ENCODE measurements at places on chromosomes 3 and 15. TPM values are rescaled to one million over a fixed set of nuclear protein-coding genes. Genes with fewer than 3 reads are reported as not detected.
A peak's percentile ranks its signal among the peaks of the same experiment; 100 is the strongest.

The SLC25A20 gene
- 17.6 TPM for total RNA-seq

The SNTN gene
- total RNA-seq = not detected

The BCL2A1 gene
- 4.7 TPM for total RNA-seq

The CLDN16 gene
- 0.56 TPM for total RNA-seq

The MKRN3 gene
- total RNA-seq = 0.40 TPM

The HYAL1 gene
- 8.5 TPM for total RNA-seq

The RBP2 gene
- not detected for total RNA-seq

The HESX1 gene
- total RNA-seq = 1.6 TPM

The TMEM45A gene
- total RNA-seq = 11.7 TPM

The TPM1 gene
- total RNA-seq = 184 TPM

The CCR8 gene
- total RNA-seq = not detected

The CPNE9 gene
- total RNA-seq = not detected

The SNURF gene
- total RNA-seq = 42.9 TPM

The MEX3B gene
- total RNA-seq = 1.5 TPM

The WDR93 gene
- total RNA-seq = 2.3 TPM

The GOLIM4 gene
- 34.6 TPM for total RNA-seq

The SENP8 gene
- total RNA-seq = 6.5 TPM

The U2SURP gene
- 95.8 TPM for total RNA-seq

DNA sequence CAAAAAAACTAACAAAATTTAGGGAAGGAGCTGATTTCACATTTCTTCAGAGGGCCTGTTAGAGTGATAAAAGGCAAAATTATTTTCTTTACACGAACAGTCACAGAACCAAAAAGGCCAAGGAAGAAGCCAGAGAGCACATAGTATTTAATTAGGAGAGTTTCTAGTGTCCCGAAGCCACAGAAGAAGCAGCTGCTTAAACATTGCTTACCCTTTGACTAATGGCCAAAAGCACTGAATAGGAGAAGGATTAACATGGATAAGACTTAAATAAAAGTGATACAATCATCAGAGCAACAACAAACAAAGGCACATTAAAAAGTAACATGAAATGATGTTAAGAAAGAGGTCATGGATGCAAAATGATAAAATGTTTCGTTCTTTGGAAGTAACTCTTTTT, 98.6 kb downstream of the CHL1 start:
- DNase-seq = no peak
- H3K4me3 ChIP-seq = no peak overlapping the region
- H3K36me3 ChIP-seq = no peaks in the 10 kb centered on the region

GRCh38 chr3:136196401-136197158, 445 bp upstream of the MSL2 start:
- H3K27ac ChIP-seq = peak overlapping the region; percentile 99
- H3K4me1 ChIP-seq = peaks cover 23% of the 10 kb centered on the region
- H3K36me3 ChIP-seq = no peaks in the 10 kb centered on the region
- DNase-seq = peak; percentile 99
- H3K4me3 ChIP-seq = peak overlapping the region; percentile 78

GRCh38 chr3:38582941-38583645, 66.4 kb downstream of the SCN5A start:
- H3K27ac ChIP-seq = no peak overlapping the region
- no peaks in the 10 kb centered on the region for H3K36me3 ChIP-seq
- no peak overlapping the region for H3K4me3 ChIP-seq

GRCh38 chr3:128068156-128068620, 16.0 kb downstream of the SEC61A1 start:
- H3K27ac ChIP-seq = no peak overlapping the region
- no peak for DNase-seq
- H3K4me3 ChIP-seq = no peak overlapping the region
- peaks cover 92% of the 10 kb centered on the region for H3K36me3 ChIP-seq
- H3K4me1 ChIP-seq = no peaks in the 10 kb centered on the region

DNA sequence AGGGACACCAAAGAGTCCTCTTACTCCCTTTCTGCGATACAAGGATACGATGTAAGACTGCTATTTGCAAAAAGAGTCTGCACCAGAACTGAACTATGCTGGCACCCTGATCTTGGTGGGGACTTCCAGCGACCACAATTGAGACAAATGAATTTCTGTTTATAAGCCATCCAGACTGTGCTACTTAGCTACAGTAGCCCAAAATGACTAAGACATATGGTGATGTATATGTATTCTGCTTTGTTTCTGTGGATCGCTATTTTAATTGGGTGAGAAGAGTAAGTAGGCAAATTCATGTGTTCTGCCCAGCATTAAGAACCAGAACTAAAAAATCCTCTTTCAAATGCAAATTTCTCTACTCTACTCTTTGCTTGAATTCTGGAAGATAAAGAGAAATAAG, 720.9 kb downstream of the DIPK2A start:
- no peaks in the 10 kb centered on the region for H3K4me1 ChIP-seq
- H3K27me3 ChIP-seq = no peaks in the 10 kb centered on the region

DNA sequence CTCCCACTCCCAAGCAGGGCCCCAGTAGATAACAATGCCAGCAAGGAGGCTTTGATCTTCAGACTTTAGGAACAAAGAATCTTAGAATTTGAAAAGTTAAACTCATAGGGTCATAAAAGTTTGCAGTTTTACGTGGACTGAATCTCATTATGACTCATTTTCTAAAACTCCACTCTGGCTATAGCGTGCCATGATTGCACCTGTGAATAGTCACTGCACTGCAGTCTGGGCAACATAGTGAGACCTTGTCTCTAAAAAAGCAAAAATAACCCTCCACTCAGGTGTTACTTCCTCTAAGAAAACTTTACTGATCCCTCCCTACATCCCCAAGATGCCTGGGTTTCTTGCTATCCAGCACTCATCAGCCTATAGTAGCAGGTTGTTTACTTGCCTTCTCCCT, 104.5 kb downstream of the IL20RB start:
- no peak overlapping the region for H3K4me3 ChIP-seq
- no peaks in the 10 kb centered on the region for H3K27me3 ChIP-seq
- no peaks in the 10 kb centered on the region for H3K36me3 ChIP-seq
- H3K27ac ChIP-seq = no peak overlapping the region

GRCh38 chr15:77821188-77821958, 188.7 kb upstream of the LINGO1 start:
- H3K4me1 ChIP-seq = peaks cover 3% of the 10 kb centered on the region
- no peak overlapping the region for H3K27ac ChIP-seq
- H3K27me3 ChIP-seq = peaks cover 16% of the 10 kb centered on the region
- peak; percentile 62 for DNase-seq

DNA sequence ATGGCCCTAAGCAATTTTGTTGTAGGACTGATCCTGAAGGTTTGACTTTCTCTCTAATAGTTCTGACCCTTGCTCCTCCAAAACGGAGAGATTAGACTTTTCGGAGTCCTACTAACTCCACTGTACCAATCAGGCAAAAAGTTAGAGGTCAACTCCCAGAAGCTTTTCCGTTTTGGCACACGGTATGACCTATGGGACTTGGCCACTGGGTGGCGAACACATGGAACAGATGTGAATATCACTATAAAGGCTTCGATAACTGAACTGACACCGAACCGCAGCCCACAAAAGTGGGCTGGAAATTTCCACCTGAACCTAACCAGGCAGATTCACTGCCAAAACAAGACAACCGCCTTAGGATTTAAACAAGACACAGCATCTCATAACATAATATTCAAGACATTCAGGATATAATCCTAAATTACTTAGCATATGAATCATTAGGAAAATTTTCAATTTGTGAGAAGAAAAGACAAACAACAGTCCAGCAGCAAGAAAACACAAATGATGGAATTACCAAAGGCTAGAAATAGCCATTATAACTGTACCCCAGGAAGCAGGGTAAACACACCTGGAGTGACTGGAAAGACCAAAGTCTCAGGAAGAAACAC, 12.2 kb upstream of the TM2D3 start:
- H3K4me3 ChIP-seq = no peak overlapping the region
- no peak overlapping the region for H3K27ac ChIP-seq
- DNase-seq = no peak
- no peaks in the 10 kb centered on the region for H3K4me1 ChIP-seq
- no peaks in the 10 kb centered on the region for H3K27me3 ChIP-seq

DNA sequence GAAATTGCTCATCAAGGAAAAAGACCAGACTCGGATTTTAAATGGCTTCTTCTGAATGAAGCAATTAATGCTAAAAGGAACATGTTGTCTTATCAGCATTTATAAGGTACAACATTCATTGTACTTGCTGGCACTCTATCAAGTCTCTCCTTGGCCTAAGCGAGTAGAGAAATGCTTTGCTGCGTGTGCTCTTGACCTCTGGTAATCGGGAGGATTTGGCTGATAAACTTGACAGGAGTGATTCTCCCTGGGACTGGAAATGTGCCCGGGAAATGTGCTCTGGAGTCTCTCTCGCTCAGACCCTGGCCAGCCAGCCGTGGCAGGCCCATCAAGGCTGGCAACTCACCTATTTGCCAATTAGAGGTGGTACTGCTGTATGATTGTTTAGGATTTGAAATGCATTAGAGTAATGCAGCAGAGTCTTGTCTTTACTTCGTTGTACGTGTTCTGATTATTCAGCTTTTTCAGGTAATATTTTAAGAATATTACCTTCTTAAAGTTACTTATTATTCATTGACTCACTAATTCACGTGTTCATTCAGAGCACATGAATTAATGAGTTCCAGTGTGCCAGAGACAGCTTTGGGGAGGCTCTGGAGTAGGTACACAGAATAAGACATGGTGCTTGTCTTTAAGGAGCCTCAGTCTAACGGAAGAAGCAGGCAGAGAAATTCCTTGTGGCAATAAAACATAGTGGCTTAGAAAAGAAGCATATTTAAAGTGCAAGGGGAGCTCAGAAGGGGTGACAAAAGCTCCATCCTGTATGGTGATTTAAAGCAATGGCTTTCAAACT, 48.0 kb upstream of the TPRG1 start:
- H3K27ac ChIP-seq = peak overlapping the region; percentile 65
- no peak overlapping the region for H3K4me3 ChIP-seq
- H3K36me3 ChIP-seq = no peaks in the 10 kb centered on the region
- H3K27me3 ChIP-seq = no peaks in the 10 kb centered on the region

DNA sequence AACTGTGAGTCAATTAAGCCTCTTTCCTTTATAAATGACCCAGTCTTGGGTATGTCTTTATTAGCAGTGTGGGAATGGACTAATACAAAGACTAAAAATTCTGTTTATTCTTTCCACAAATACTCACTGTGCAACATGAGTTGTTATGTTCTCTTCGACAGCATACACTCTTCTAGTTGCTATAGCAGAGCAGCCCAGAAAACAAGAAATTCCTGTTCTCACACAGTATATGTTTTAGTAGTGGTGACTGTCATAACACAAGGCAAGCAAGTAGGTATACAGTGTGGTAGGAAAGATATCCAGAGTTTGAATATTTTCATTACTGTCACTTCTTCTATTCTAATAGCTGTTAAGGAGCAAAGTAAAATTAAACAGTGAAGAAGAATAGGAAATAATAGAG, 453.3 kb downstream of the ROBO1 start:
- no peak overlapping the region for H3K27ac ChIP-seq
- no peaks in the 10 kb centered on the region for H3K27me3 ChIP-seq
- H3K36me3 ChIP-seq = no peaks in the 10 kb centered on the region
- DNase-seq = no peak

GRCh38 chr15:55590788-55591187, 2.6 kb upstream of the PYGO1 start:
- no peaks in the 10 kb centered on the region for H3K27me3 ChIP-seq
- H3K27ac ChIP-seq = no peak overlapping the region
- H3K4me3 ChIP-seq = no peak overlapping the region
- no peaks in the 10 kb centered on the region for H3K36me3 ChIP-seq
- peaks cover 10% of the 10 kb centered on the region for H3K4me1 ChIP-seq

- H3K4me3 ChIP-seq = no peak overlapping the region
- H3K27ac ChIP-seq = no peak overlapping the region
- no peak for DNase-seq
- no peaks in the 10 kb centered on the region for H3K27me3 ChIP-seq
- no peaks in the 10 kb centered on the region for H3K36me3 ChIP-seq
Measured at GRCh38 chr15:60124460-60125070, 120.5 kb downstream of the FOXB1 start.

DNA sequence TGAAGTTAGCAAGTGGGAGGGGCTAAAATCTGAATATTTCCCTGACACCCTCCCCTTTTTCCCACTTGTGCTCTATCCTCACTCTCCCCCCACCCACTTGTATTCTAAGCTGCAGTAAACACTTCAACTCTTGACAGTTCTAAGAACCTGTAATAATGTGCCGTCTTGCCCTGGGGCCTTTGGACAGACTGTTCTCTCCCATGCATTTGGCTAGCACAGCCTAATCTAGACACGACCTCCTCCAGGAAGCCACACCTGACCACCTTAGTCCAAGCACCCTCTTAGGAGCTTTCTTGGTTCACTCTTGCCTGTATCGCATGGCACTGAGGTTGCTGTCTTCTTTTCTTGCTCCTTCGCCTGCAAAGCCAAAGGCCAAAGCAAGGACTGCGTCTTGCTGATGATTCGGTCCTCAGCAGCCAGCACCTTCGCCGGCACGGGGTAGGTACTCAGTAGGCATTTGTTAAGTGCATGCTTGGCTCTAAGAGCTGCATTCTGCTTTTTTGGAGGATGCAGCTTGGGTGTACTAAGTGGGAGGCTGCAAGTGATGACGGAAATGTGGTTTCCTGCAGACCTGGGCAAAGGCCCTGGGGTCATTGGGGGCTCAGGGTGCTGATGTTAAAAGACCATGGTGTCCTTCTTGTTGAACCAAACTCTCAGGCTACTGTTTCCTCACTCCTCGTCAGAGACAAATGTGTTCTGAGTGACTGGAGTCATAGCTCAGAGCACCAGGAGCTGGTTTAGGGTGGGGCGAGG, 2.0 kb upstream of the ZNF710 start:
- peaks cover 38% of the 10 kb centered on the region for H3K4me1 ChIP-seq
- no peaks in the 10 kb centered on the region for H3K27me3 ChIP-seq
- H3K27ac ChIP-seq = peak overlapping the region; percentile 79
- DNase-seq = no peak
- H3K36me3 ChIP-seq = no peaks in the 10 kb centered on the region

- H3K36me3 ChIP-seq = no peaks in the 10 kb centered on the region
- no peak overlapping the region for H3K27ac ChIP-seq
- H3K27me3 ChIP-seq = no peaks in the 10 kb centered on the region
- H3K4me3 ChIP-seq = no peak overlapping the region
Measured at GRCh38 chr15:43872416-43873020, 45.7 kb downstream of the WDR76 start.

GRCh38 chr3:172036541-172037215, 2.7 kb upstream of the FNDC3B start:
- H3K4me1 ChIP-seq = peaks cover 8% of the 10 kb centered on the region
- H3K4me3 ChIP-seq = no peak overlapping the region
- no peak for DNase-seq
- H3K36me3 ChIP-seq = no peaks in the 10 kb centered on the region

- H3K27ac ChIP-seq = no peak overlapping the region
- peak; percentile 61 for DNase-seq
- H3K4me3 ChIP-seq = no peak overlapping the region
- H3K36me3 ChIP-seq = no peaks in the 10 kb centered on the region
Measured at GRCh38 chr15:27059610-27060202, 88.7 kb downstream of the GABRG3 start.

GRCh38 chr3:179495483-179495882, 44.2 kb upstream of the GNB4 start:
- DNase-seq = no peak
- H3K27ac ChIP-seq = no peak overlapping the region
- H3K27me3 ChIP-seq = no peaks in the 10 kb centered on the region
- no peaks in the 10 kb centered on the region for H3K36me3 ChIP-seq

- no peak overlapping the region for H3K27ac ChIP-seq
- no peaks in the 10 kb centered on the region for H3K27me3 ChIP-seq
- no peak for DNase-seq
- H3K36me3 ChIP-seq = no peaks in the 10 kb centered on the region
Measured at GRCh38 chr3:78183906-78184599, 1144.2 kb downstream of the ROBO2 start.

GRCh38 chr3:157662171-157662570, 159.0 kb upstream of the VEPH1 start:
- no peak overlapping the region for H3K4me3 ChIP-seq
- H3K27ac ChIP-seq = no peak overlapping the region
- H3K27me3 ChIP-seq = no peaks in the 10 kb centered on the region
- no peaks in the 10 kb centered on the region for H3K36me3 ChIP-seq
- H3K4me1 ChIP-seq = no peaks in the 10 kb centered on the region

Measured in thyroid gland (tissue), 4 donors.